ENCODE measurements at places on chromosomes 7 and 10.
A peak's percentile ranks its signal among the peaks of the same experiment; 100 is the strongest.

- peak; percentile 25 for DNase-seq
Measured at GRCh38 chr7:102404005-102404861, 8.1 kb downstream of the PRKRIP1 start.

DNA sequence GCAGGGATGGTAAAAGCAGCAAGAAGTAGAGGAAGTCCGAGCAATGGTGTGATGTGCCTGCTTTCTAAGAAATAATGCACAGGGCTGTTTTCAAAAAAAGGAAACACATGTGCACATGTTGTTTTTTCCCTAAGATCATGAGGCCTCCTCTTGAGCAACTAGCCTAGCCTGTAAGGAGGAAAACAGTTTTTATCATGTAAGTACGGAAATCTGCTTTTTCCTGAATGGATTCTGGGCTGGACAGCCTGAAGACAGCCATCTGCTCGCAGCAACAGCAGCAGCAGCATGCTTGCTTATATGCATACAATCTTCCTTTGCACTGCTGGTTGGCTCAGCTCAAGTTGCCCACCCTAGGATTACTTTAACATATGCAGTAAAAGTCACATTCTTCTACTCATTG is 87.1 kb downstream of the HIBADH start:
- DNase-seq, result no peak

GRCh38 chr10:86545101-86545500 is 23.5 kb upstream of the WAPL start:
- no peak for DNase-seq

DNA sequence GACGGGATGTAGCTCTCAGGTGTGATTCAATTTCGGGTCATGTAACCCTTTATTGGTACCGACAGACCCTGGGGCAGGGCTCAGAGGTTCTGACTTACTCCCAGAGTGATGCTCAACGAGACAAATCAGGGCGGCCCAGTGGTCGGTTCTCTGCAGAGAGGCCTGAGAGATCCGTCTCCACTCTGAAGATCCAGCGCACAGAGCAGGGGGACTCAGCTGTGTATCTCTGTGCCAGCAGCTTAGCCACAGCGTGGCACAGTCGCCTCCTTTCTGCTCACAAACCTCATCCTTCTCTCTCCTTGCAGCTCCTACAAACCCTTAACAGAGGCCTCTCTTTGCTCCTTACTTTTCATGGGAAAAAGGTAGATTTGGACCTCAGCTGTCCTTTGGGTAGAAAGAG is 197.5 kb upstream of the PRSS58 start:
- no peak for DNase-seq

GRCh38 chr7:75925717-75926435 is 10.9 kb downstream of the POR start:
- DNase-seq, result no peak

GRCh38 chr7:145643981-145644380 is 472.6 kb upstream of the CNTNAP2 start:
- DNase-seq, result no peak

All from stimulated activated CD4-positive, alpha-beta T cell treated with anti-CD3 and anti-CD28 coated beads, Interleukin-12 subunit alpha, Interleukin-12 subunit beta, amount 100 ng/mL, for 4 hours (primary cell).